ENCODE measurements at places on chromosomes 11 and 22. TPM values are rescaled to one million over a fixed set of nuclear protein-coding genes. Genes with fewer than 3 reads are reported as not detected.

The TIGD3 gene
- total RNA-seq = 0.86 TPM

The ANO5 gene
- 2.3 TPM for total RNA-seq

The TEX54 gene
- total RNA-seq = not detected

The GRM5 gene
- total RNA-seq = not detected

The ART5 gene
- 0.41 TPM for total RNA-seq

The KCNK4 gene
- 0.07 TPM for total RNA-seq

The MEI1 gene
- not detected for total RNA-seq

The CYTH4 gene
- total RNA-seq = 0.69 TPM

The SIRT3 gene
- 20.1 TPM for total RNA-seq

The RAB36 gene
- 8.3 TPM for total RNA-seq

The PKP3 gene
- total RNA-seq = 34.2 TPM

The MRGPRX3 gene
- not detected for total RNA-seq

The MYEOV gene
- total RNA-seq = 109 TPM

The TRIM3 gene
- total RNA-seq = 21.1 TPM

The TMA7B gene
- not detected for total RNA-seq

The CCDC116 gene
- not detected for total RNA-seq

The CBX7 gene
- 1.5 TPM for total RNA-seq

The MMP13 gene
- not detected for total RNA-seq

The MS4A7 gene
- total RNA-seq = not detected

The C11orf16 gene
- not detected for total RNA-seq

The RIMBP3B gene
- 0.31 TPM for total RNA-seq

The UCP2 gene
- total RNA-seq = 80.9 TPM

The LDHAL6A gene
- total RNA-seq = not detected

The KCNE3 gene
- not detected for total RNA-seq

The OLFML1 gene
- total RNA-seq = not detected

The SNU13 gene
- 181 TPM for total RNA-seq

The SLC22A25 gene
- total RNA-seq = not detected

The CYB5R2 gene
- 4.4 TPM for total RNA-seq

The MMP27 gene
- total RNA-seq = not detected

The DDI1 gene
- total RNA-seq = not detected

The DPAGT1 gene
- total RNA-seq = 44.7 TPM
